ENCODE measurements at places on chromosomes 12 and 14. TPM values are rescaled to one million over a fixed set of nuclear protein-coding genes. Genes with fewer than 3 reads are reported as not detected.

BHLHE41 gene
- total RNA-seq = 0.43 TPM

PNP gene
- total RNA-seq = 11.4 TPM

HOTAIR gene
- total RNA-seq = 0.09 TPM

FGD6 gene
- total RNA-seq = 6.2 TPM
